Right atrium auricular region (tissue), 2 donors: ENCODE measurements at places on chromosomes 6 and 20.

GRCh38 chr6:38004908-38005307 lies 185.4 kb downstream of the ZFAND3 start:
- DNase-seq, result no peak

DNA sequence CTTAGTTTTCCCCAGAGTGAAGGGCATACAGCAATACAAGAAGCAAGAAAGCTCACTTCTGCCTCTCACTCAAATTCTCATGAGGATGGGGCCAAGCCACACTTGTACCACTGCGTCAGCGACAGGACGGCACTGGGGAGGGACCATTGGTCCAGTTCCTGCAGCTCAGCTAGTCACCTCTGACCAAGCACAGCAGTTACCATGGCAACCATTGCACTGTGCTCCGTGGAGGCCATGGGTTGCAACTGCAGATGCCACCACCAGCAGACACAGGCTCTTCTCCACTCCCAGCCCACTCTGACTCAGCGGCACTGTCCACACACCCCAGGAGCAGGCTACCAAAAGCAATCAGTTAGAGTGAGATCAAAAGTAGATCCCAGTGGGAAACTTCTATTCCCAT lies 441.1 kb upstream of the ARID1B start:
- no peak for DNase-seq

DNA sequence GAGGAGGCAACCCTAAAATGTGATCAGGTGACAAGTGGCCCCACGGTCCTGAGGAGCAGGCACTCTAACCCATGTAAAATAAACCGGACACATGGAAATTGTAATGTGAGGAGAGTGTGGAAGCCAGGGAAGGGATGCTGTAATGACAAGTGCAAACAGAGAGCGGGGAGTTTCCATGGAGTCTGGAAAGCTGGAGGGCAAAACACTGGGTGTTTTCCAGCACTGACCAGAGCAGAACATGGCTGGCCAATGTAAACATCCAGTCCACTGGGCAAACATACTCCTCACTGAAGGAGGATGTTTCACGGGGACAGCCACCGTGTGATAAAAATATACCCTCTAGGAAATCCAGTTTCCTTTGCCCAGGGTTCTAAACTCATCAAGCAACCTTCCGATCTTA lies 219.0 kb upstream of the JARID2 start:
- DNase-seq, result no peak

DNA sequence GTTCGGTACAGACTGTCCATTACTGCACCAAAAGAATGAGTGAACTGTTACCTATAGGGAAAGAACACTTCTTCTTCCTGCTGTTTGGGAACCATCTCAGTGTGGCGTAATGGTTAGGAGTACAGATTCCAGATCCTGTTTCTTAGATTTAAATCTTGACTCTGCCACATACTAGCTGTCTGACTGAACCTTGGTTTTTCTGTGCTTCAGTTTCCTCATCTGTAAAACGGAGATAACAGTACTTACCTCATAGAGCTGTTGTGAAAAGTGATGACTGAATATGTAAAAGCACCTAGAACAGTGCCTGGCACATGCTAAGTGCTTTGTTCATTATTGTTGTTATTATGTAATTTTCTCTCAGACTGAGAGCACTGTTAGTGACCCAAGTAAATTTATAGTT lies 39.8 kb downstream of the STX11 start:
- DNase-seq, result no peak

- DNase-seq, result no peak
These were observed 106.9 kb downstream of the IPCEF1 start for GRCh38 chr6:154249499-154250298.

DNA sequence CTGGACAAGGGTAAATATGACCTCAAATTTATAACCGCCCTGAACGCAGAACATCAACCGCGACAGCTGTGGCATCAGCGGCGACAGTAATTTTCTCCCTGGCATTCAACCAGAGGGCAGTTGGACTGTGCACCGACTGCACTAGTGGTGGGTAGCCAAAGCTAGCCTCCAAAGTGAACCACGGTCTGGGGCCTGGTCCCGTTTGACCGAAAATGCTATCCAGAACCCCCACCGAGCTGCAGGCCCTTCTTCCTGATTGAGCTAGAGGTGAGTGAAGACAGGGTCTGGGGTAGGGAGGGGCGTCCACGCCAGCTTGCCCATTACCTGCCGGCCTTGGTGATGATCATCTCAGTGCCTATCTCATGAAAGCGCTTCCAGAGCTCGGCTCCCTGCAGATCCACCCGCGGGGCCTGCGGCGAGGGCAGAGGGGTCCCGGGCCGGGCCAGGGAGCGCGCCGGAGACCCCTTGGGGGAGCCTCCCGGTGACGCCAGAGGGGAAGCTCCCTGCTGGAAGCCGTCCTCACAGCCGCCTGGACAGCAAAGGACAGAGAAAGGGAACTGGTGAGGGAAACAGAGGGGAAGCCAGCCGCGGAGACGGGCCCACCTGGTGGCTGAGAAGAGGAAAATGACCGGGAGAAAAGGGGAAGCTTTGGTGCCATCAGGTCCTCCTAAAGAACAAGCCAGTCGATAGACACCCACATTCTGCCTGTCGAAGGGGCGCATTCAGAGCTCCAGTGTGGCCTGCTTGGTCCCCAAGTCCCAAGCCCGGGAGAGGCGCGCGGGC lies 2.0 kb downstream of the TBX18 start:
- DNase-seq, result no peak

DNA sequence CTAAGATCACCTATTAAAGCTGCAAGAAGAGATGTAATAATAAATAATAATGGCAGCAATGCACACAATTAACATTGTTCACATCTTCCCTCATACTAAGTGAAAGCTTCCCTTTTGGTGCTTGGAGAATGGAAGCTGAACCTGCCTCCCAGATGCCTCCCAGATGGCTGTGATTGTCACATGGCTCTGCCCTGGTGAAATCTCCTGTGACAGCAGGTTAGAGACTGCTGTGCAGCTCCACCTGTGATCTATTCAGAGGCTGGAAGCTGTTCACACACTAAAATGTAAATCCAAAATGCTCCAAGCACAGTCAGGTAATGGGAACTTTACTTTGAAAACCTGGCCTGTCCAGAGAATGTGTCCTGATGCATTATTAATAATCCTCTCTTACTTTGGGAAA lies 41.7 kb upstream of the RGS17 start:
- DNase-seq, result no peak

- DNase-seq, result peak; percentile 95
These were observed 9.7 kb upstream of the TNFRSF6B start for GRCh38 chr20:63686492-63687321.

GRCh38 chr6:32426338-32426737 lies 13.3 kb upstream of the HLA-DRA start:
- DNase-seq, result no peak

DNA sequence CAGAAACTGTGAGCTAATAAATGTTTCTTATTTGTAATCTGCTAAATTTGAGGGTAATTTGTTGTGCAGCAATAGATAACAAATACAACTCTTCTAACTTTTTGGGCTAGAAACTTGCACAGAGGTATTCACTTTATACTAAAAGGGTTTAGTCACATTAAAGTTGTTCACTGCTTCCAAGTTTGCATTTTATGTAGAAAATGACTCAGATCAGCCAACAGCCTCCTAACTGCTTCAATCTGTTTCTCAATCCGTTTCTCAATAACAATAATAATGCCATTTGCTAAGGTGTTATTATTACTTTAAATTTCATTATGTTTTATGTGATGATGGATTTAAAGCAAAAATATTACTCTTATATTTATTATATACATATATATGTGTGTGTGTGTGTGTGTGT lies 213.9 kb downstream of the CENPW start:
- DNase-seq, result no peak

DNA sequence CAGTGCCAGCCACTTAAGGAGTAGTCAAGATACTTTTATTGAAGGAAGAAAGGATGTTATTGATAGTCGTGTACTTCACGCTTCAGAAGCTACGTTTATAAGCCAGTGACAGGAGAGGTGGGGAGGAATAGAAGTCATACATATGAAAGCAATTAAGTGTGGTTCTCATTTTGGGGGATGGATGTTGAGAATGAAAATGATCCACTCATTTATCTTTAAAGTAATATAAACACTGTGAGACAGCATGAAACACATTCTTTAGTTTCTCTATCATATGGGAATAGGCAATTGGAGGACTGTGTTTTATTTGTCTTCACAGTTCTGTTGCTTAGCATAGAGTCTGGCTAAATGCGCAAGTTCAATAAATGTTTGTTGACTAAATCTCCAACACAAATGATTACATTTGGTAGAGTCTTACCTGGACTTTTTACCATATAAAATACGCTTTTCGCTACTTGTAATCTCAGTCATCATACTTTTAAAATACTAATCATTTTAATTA lies 35.2 kb downstream of the AK9 start:
- no peak for DNase-seq

GRCh38 chr6:37502703-37503291 lies 3.1 kb upstream of the CCDC167 start:
- no peak for DNase-seq

GRCh38 chr6:85714893-85715530 lies 72.3 kb upstream of the SYNCRIP start:
- no peak for DNase-seq

DNA sequence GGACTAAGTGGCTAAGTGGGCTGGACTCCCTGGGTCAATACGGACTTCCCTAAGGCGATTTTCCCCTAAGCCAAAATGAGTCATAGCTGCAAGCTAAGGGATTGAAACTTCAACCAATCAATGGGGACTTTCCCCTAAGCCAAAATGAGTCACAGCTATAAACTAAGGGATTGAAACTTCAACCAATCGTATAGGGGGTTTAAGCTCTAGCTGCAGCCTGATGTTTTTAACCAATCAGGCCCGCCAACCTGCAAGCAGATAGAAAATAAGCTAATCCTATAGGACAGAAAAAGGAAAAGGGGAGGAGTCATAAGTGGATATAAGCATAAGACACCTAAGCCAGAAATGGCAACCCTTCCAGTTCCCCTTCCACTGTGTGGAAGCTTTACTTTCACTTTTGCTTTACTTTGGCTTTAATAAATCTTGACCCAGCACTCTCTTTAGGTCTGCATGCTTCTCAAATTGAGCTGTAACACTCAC lies 655.0 kb upstream of the HS3ST5 start:
- no peak for DNase-seq

DNA sequence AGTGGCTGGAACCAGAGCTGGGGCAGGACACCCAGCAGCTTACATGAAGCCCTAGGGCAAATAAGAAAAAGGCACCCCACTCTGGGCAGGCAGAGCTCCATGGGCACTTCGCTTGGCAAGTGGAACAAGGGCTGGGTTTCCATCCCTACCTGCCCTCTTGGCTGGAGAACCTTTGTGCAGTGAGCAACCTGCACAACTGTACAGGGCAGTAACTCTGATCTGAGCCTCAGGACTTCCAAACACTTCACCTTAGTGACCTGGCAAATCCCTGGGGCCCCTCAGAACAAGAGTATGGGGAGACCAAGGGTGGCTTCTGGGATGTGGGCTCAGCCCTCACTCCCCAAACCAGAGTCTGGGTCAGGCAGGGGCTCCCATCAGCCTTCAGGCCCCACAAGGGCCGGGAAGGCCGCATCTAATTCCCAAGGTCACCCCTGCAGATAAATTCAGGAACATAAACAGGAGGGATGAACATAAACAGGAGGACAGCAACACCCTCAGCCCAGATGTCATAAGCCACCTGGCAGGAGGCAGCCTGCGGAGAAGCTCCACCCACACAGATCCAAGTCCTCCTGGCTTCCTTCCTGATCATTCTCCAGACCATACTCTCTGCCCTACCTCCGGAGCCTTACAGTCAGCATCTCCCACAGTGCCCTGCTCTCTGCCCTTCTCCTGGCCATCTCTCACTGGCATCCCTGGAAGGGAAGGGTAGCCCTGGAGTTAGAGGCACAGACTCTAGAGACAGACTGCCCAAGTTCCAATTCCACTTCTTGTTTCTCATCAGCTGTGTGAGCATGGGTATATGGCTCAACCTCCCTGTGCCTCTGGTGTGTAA lies 37.5 kb downstream of the HNF4A start:
- DNase-seq, result no peak

DNA sequence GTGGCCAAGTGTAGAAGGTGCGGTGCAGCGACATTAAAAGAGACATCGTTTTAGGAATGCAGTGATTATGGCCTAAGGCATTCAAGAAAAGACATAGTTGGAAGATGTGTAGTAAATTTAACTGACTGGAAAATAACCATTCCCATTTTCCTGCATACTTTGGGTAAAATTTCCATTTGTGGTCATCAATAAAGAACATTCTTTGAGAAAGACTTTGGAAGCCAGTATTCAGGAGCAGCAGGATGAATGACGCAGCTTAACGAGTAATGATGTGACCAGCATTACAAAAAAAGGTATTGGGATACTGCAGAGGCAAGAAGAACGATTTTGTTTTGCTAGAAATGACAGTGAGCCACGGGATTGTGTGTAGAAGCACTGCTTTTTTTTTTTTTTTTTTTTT lies 7.0 kb upstream of the RWDD1 start:
- no peak for DNase-seq

- no peak for DNase-seq
These were observed 143.4 kb upstream of the CST7 start for GRCh38 chr20:24805456-24806238.

DNA sequence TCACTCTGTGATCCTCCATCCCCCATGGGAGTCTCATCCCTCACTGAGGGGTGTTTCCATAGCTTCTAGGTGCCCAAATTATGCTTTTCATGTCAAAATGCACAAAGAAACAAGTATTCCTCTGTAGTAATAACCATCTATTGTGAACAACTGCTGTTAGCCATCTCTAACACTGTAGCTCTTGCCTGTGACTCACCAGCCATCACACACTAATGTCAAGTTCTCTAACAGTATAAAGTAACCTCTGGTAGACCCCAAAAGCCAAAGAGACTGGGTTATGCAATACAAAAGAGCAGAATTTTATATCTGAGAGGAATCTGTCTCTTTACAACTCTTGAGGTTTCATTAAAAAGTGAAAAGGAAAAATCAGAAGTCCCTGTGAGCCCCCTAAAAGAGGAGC lies 25.4 kb upstream of the IYD start:
- DNase-seq, result no peak

GRCh38 chr6:134795691-134796090 lies 154.2 kb downstream of the ALDH8A1 start:
- no peak for DNase-seq

GRCh38 chr20:17666481-17666880 lies 15.6 kb downstream of the RRBP1 start:
- no peak for DNase-seq

- DNase-seq, result peak; percentile 61
These were observed at the start of gene DDX43 for GRCh38 chr6:73394577-73395354. Gene DDX43, plus strand, starts transcription at chr6:73394828. Its CDS starts 78 bp downstream, at chr6:73394906.

GRCh38 chr20:49602345-49603208 lies 34.6 kb upstream of the PTGIS start:
- DNase-seq, result no peak
